Activated CD4-positive, alpha-beta T cell treated with anti-CD3 and anti-CD28 coated beads, Interleukin-2, amount 50 U/mL, for 48 hours (primary cell): ENCODE measurements at places on chromosomes 12 and 14.

DNA sequence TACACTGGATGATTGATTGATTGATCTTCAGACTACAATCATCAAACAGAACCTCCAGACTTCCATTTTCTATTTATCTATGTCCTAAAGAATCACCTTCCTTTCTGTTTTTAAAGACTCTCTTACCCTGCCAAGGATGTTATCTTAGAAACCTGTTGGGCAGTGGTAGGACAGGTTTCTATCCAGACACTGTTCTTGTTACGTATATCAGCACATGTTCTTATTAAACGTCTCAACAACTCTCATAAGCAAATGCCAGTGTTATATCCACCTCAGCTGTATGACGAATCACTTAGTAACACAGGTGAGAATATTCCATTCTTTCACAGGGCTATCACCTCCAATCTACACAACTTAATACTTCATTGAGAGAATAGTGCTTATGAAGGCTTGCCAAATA, 40.2 kb upstream of the RPL10L start:
- no peak for DNase-seq

DNA sequence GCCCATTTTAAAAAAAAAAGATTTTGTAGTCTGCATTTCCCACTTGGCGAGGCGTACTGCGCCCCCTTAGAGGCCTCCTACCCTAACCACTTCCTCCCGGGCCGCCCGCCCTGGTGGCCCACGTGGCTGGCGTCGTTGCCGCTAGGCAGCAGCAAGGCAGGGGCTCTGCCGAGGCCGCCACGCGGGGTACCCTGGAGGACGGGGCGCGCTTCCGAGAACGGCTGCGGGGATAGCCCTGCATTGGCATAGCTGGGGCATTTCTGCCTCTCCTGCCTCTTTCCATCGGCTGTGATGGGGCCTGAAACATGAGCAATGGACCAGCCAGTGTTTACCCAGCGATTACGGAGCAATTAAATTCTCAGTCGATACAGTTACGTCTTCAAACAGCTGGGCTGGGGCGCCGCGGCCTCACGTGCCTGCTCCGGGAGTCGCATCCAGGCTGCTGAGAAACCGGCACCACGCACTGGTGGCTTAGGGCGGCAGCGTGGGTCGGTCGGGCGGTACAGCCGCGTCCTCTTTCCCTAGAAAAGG, 38.0 kb downstream of the IQSEC3 start:
- DNase-seq = no peak

- DNase-seq = no peak
Observed at GRCh38 chr14:99685151-99685591, 1.1 kb downstream of the CYP46A1 start.

DNA sequence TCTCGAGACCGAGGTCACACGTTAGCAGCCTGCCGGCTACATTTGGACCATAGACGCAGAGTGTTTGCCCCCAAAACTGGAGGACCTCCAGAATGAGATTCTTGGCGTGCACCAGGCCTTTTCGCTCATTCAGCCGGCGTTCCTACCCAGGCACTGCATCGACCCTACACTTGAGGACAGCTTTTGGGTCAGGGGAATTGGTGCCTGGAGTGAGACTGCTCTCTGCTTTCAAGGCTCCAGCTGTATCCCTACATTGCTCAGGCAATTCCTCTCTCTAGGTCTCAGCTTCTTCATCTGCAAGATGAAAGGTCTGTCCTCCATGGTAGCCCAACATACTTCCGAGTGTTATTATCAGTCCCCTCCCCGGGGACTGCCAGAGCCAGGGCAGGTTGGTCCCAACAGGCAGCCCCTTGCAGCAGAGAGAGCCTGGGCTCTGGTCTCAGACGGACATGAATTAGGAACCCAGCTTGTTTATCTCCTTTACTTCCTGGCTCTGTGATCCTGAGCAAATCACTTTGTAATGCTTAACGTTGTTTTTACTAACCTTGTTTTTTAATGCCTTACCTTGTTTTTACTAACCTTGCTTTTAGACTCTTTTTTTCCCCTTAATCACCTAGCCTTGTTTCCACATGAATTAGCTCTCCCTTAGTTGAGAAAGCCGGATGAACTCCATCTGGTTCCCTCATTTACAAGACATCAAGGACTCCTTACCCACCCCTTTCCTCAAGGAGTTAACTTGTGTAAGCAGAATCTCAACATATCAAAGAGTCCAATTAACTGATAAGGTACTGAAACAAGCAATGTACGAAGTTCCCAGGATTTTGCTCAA, 892 bp downstream of the TCHP start:
- no peak for DNase-seq

DNA sequence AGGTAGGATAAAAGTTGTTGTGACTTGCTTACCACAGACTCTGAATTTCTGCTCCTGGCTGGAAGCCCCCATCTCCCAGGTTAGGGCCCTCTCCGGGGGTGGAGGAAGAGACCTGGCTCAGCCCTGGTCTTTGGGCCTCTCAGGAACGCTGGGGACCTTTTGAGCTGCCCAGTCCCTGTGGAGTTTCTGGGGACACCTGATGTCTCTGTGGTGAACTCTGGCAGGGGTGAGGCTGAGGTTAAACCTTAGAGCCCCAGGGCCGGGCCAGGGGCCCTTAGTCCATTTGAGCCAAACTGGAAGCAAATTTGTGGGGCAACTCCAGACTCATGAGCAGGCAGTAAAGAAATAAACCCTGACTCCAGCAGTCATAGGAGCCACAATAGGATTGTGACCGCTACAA, 112.1 kb downstream of the ADGRD1 start:
- no peak for DNase-seq

DNA sequence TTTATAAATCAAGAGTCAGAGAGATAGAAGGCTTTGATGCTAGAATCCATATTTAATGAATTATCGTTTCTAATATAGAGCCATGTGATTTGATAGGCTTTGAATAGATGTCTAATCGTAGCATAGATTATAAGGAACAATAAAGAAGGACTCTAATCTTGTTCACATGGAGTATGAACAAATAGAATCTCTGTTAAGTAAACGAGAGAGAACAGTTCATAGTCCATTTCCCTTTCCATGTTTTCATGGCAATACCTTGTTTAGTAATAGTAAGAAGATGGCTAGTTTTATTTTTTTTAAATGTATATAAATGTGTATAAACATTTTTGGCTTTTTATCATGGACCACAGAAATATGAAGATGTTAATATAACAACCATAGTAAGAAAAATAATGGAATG, 32.3 kb upstream of the RAD51AP1 start:
- no peak for DNase-seq

DNA sequence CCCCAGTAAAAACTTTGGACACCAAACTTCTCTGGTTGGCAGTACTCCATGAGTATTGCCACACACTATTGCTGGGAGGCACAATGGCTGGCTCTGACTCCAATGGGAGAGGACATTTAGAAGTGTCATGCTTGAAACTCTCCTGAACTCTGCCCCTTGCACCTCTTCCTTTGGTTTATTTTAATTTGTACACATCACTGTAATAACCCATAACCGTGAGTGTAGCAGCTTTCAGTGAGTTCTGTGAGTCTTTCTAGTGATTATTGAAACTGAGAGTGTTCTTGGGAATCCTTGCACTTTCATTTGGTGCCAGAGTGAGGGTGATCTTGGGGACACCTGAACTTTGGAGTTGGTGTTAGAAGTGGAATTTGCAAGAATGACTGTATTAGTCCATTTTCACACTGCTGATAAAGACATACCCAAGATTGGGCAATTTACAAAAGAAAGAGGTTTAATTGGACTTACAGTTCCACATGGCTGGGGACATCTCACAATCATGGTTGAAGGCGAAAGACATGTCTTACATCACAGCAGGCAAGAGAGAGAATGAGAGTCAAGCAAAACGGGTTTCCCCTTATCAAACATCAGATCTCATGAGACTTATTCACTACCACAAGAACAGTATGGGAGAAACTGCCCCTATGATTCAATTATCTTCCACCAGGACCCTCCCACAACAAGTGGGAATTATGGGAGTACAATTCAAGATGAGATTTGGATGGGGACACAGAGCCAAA, 41.3 kb upstream of the CEP83 start:
- DNase-seq = no peak

- no peak for DNase-seq
Observed at GRCh38 chr12:84857525-84858208, 54.9 kb downstream of the SLC6A15 start.

DNA sequence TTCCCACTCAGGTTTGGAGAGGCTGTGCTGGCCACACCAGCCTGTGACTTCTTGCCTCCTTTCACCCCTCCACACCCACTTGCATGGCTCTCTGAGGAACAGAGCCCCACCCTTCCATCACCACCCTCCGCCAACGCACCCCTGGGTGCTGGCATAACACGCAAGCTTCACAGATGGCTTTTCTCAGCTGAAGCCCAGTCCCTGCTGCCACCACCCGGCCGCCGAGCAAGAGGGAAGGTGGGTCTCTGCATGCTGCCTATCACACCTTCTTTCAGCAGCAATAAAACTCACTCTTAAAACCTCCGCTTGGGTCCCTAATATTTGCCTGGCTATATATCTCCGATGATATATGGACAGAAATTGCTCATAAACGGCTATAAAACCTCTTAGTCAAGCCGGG, 41.6 kb downstream of the SMUG1 start:
- DNase-seq = no peak

DNA sequence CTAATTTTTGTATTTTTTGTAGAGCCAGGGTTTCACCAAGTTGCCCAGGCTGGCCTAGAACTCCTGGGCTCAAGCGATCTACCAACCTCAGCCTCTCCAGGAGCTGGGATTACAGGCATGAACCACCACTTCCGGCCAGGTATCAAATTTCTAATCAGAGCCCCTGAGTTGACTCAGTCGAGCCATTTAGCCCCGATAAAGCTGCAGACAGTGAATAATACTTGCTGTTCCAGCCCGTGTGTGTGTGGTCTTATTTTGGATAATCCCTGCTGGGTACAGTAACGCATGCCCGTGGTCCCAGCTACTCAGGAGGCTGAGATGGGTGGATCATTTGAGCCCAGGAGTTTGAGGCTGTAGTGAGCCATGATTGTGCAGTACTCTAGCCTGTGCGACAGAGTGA, 57.0 kb downstream of the TEAD4 start:
- no peak for DNase-seq

DNA sequence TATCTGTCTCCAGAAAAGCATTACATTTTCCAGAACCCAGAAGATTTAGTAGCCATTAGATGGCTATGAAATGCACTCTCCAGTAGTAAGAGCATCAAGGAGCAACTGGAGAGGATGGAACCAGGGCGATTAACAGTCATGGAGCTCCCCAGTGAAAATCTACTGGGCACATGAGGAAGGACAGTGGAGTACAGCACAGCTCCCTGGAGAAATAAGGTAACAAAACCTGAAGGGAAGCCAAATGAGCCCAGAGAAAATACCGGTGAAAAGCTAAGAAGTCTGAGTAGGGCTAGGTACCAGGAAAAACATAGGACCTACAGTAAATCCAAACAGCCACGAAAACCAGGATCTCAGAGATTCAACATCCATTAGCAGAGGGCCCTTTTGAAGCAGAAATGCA, 21.6 kb downstream of the SOX5 start:
- no peak for DNase-seq

- DNase-seq = no peak
Observed at GRCh38 chr12:466039-466438, 6.3 kb downstream of the B4GALNT3 start.

DNA sequence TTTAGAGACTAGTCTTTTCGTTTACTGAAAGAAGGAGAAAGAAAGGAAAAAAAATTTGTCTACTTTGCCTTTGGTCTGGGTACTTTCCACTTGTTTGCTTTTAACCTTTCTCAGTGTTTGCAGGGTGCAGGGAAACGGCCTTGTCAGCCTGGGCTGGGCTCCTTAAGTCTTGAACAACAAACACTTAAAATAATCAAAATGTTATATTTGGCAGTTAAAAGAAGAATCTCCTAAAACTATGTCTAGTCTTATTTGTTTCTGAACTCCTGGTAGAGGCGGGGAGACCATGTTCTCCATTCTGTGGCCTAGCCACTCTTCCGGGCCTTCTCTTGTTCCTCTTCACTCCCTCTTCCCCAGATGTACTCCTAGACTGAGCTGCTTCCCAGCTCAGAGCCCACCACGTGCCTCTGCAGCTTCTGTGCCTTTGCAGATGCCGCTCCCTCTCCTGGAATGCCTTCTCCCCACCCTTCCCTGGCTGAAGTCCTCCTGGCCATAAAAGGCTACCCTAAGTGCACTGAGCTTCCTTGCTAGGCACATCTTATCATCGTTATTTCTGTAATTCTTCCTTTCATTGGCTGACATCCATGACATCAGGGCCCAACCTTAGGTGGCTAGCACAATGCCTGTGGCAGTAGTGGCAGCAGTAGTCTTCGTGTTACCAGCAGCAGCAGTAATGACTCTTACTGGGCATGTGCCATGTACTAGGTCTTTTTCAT, 432.9 kb downstream of the ZFP36L1 start:
- peak; percentile 21 for DNase-seq

DNA sequence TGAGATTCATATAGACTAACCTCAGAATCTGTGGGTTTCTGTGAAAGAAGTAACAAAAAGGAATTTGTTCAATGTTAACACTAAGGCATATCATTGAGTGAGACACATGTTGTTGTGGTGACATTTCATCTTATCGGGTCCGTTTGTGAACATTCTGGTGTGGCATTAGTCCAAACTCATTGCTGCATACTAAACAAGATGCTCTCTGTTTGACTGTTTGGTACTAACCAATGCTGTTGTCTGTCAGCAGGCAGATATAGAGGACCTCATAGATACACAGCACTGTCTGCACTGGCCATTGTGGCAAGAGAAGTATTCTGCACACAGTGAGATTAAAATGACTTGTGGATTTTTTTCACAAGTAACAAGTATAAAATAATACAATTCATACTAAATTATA, 41.2 kb downstream of the SLC25A21 start:
- no peak for DNase-seq

GRCh38 chr14:30678926-30679431, 56.9 kb downstream of the SCFD1 start:
- no peak for DNase-seq

- no peak for DNase-seq
Observed at GRCh38 chr12:26699237-26699636, 133.8 kb downstream of the ITPR2 start.

DNA sequence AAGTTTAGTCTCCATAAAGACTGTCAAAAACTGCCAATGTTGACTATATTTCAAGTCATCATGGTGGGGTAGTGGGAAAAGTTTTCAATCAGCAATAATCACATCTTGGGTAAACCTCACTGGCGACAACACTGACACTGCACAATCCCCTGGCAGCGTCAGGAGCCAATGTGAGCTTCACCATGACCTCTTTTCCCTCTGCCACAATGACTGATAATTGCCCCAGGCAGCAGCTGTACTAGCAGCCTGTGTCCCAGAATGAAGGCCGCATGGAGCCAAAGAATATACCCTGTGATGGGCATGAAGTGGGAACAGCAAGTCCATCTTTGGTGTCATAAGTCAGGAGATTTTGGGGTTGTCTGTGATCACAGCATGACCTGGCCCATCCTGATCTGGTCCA, 5.3 kb downstream of the MMAB start:
- no peak for DNase-seq
